ENCODE measurements at places on chromosomes 1 and 21. TPM values are rescaled to one million over a fixed set of nuclear protein-coding genes. Genes with fewer than 3 reads are reported as not detected.
A peak's percentile ranks its signal among the peaks of the same experiment; 100 is the strongest.

DNA sequence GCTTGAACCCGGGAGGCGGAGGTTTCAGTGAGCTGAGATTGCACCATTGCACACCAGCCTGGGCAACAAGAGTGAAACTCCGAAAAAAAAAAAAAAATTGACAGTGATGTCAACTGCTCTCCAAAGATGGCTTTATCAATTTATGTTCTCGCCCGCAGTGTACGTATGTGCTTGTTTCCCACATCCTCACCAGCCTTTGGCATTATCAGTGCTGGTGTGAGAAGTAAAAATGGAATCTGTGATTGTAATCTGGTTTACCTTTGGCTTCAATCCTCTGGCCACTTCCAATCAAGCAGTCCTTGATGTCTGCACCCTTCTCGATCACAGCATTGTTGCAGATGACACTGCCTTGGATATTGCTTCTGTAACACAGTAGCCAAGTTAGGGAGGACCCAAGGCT is 14.4 kb upstream of the PTCH2 start:
- no peak for DNase-seq

GRCh38 chr1:185156288-185156853 is 382 bp downstream of the TRMT1L start:
- DNase-seq = peak; percentile 73

- DNase-seq = no peak
Measured at GRCh38 chr1:12138196-12139168, 28.3 kb upstream of the TNFRSF1B start.

Gene MYOM3
- polyA plus RNA-seq = 338 TPM

GRCh38 chr1:161174911-161175310 is 2.4 kb downstream of the B4GALT3 start:
- DNase-seq = no peak

Gene TENT5C
- polyA plus RNA-seq = 2.7 TPM

Gene MYBPH
- 423 TPM for polyA plus RNA-seq

GRCh38 chr1:109208836-109209463 is 4.8 kb upstream of the SARS1 start:
- DNase-seq = no peak

- no peak for DNase-seq
Measured at GRCh38 chr1:230194525-230194924, 127.5 kb downstream of the GALNT2 start.
